ENCODE measurements at places on chromosomes 6 and 20.

- peak; percentile 11 for DNase-seq
These were observed 67.6 kb downstream of the FYN start for GRCh38 chr6:111805511-111806164.

- no peak for DNase-seq
These were observed 429.7 kb downstream of the KIF16B start for GRCh38 chr20:16143596-16143995.

GRCh38 chr6:47034421-47034820 lies 7.7 kb downstream of the ADGRF1 start:
- peak; percentile 60 for DNase-seq

DNA sequence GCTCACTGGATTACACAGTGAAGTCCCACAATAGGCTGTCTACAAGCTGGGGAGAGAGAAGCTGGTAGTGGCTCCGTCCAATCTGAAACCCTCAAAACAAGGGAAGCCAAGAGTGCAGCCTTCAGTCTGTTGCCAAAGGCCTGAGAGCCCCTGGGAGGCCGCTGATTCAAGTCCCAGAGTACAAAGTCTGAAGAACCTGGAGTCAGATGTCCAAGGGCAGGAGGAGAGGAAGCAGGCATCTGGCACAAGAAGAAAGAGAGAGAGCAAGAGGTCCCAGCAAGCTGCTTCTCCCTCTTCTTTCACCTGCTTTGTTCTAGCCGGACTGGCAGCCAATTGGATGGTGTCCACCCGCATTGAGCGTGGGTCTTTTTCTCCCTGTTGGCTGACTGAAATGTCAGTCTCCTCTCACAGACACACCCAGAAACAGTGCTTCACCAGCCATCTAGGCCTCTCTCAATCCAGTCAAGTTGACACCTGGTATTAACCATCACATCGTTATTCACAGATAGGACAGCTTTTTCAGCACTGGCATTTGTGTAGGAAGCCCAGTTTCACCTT lies 51.2 kb downstream of the CRYBG1 start:
- no peak for DNase-seq

DNA sequence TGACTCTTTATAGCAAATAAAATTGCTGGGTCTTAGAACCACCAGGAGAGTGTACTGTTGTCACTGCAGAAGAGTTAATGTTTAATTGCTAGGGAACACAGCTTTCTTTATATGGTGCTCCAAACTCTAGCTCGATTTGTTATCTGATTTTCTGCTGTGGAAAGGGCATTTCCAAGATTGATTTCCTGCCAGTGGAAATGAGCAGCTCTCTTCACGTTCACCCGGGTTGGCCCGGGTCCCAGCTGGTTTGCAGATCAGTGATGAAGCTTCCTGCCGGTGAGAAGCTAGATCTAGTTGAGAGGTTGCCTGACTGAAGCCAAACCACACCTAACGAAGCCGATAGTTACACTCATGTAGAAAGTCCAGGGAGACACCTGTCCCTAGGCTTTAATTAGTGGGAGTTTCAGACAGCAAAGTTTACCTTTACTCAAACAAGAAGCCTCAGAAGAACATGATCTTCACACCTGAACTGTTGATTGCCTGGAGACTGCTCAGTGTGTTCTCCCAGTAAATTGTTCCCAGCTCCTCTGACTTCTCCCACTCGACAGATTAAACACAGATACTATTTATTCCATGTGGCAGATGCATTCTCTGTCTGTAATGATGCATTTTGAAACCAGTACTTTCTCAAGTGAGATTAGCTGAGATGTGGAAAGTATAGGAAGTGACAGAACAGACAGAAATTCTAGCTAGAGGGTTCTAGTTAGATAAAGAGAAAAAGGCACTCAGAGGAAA lies 27.8 kb downstream of the PAQR8 start:
- peak; percentile 50 for DNase-seq

- DNase-seq = no peak
These were observed 126.2 kb downstream of the ALDH8A1 start for GRCh38 chr6:134823710-134824034.

GRCh38 chr6:98433325-98434056 lies 400.9 kb upstream of the POU3F2 start:
- no peak for DNase-seq

GRCh38 chr6:123480986-123481385 lies 155.8 kb downstream of the TRDN start:
- DNase-seq = no peak

- no peak for DNase-seq
These were observed 21.7 kb upstream of the IL17A start for GRCh38 chr6:52164319-52165094.

DNA sequence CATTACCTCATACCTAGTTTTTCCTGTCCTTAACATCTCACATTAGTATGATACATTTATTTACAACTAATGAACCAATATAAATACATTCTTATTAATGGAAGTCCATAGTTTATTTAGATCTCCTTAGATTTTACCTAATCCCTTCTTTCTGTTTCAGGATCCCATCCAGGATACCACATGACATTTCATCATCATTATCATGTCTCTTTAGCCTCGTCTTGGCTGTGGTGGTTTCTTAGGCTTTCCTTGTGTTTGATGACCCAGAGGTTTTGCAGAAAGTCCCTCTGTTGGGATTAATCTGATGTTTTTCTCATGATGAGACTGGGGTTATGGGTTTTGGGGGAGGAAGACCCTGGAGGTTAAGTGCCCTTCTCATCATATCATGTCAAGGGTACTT lies 89.3 kb upstream of the IYD start:
- no peak for DNase-seq

GRCh38 chr6:25027221-25027916 lies 91.6 kb upstream of the RIPOR2 start:
- no peak for DNase-seq

DNA sequence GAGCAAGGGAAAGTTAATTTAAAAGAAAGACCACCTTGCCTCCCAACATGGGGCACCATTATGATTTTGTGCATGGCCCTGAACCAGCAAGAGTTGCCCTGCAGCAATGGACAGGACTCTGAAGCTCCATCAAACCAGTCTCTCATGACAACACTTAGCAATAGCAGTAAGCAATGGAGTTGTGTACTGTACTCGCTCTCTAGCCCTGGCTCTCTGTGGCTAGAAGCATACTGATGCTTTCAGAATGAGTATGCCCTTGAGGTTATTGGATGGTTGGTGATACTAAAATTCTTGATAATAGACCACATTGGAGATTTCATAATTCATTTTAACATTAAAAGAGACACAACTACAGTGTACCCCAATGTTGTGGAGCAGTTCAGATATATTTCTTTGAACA lies 23.2 kb upstream of the LMBRD1 start:
- no peak for DNase-seq

DNA sequence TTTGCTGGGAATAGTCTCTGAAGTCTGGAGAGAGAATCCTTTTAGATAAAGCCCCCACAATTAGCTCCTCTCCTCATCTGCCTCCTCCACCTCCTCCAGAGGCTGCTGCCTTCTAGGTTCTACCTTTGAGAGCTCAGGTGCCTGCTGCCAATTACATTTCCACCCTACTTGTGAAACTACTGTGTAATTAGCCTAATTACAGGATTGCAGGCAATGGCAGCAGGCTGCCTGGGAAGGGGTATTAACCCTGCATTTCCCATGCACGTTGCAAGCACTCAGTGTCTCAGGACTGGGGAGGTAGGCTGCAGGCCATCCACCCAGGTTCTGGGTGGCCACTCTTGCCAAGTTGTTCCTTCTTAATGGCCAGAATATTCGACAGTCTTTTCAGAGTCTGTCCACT lies 215.6 kb upstream of the ZNF217 start:
- DNase-seq = no peak

DNA sequence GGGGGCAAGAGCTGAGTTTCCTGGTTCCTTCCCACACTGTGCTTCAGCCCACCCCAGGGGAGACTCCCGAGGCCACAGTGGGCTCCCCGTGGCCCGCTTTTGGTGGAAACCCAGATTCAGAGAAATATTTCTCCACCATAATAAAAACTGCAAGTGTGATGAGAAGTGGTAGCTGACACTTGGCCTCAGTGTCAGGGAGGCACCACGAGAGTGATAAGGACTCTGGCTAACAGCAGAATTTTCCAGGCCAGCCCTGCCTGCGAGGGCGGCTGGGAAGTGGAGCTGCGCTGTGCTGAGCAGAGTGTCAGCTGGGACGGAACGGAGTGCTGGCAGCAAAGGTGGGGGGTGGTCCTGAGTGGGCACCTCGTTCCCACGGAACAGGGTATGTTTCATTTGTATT lies 22.5 kb downstream of the SPATA2 start:
- no peak for DNase-seq

GRCh38 chr20:63856098-63856511 lies 5.2 kb upstream of the ABHD16B start:
- no peak for DNase-seq

DNA sequence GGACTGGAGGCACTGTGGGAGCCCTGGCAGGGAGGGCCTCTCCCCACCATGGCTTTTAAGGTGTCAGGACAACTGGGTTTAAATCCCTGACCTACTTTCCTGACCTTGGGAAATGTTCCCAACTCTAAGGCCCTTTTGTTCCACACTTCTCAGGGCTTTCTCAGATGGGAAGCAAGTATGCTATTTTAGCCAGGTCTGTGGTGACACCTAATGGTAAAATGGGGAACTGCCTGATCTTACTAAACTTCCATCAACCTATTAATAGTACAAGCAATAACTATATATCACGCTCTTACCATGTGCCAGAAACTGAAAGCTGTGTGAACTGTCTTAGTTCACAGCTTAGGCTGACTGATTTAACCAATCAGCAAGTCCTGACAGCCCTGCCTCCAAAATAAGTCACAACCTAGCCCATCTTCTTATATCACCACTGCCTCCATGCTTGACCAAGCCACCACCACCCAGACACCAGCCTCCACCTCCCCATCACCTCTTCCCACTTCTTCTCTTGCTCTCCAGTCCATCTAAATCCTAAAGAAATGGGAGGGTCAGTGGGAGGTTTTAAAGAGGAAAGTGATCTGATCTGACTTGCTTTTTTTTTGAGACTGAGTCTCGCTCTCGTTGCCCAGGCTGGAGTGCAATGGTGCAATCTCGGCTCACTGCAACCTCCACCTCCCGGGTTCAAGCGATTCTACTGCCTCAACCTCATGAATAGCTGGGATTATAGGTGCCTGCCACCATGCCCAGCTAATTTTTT lies 6.9 kb upstream of the BLCAP start:
- DNase-seq = peak; percentile 84

GRCh38 chr6:3139090-3139903 lies 18.0 kb downstream of the TUBB2A start:
- DNase-seq = peak; percentile 56

GRCh38 chr6:44058617-44059358 lies 68.5 kb downstream of the MRPL14 start:
- DNase-seq = peak; percentile 99

DNA sequence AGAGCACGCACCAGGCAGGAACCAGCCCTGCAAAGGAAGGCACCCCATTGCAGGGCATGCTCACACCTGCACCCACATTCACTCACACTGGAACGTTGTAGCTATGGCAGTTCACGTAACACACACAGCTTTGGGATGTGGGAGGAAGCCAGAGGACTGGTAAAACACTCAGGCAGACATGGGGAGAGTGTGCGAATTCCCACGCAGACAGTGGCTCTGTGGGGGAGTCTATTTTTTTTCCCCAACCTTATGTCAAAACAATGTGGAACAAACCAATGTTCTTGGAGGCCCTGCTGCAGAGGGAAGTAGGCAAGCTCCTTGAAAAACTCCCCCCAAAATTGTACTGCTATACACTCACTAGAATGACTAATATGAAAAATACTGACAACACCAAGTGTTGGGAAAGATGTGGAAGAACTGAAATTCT lies 91.0 kb downstream of the PPP1R14C start:
- no peak for DNase-seq

- DNase-seq = no peak
These were observed 194.0 kb upstream of the EYA4 start for GRCh38 chr6:133047065-133047665.

DNA sequence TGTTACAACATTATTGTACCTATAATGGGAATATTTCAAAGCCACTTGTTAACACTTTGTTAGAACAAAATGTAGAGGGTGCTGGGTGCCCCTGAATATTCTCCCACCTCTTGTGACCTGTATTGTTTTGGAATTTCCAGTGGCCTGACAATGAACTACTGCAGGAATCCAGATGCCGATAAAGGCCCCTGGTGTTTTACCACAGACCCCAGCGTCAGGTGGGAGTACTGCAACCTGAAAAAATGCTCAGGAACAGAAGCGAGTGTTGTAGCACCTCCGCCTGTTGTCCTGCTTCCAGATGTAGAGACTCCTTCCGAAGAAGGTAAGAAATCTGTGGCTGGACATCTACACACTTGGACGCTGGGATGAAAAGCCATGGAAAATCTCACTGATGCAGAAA lies 28.9 kb downstream of the PLG start:
- DNase-seq = peak; percentile 7

GRCh38 chr6:83868639-83869038 lies 9.2 kb downstream of the CYB5R4 start:
- peak; percentile 62 for DNase-seq

DNA sequence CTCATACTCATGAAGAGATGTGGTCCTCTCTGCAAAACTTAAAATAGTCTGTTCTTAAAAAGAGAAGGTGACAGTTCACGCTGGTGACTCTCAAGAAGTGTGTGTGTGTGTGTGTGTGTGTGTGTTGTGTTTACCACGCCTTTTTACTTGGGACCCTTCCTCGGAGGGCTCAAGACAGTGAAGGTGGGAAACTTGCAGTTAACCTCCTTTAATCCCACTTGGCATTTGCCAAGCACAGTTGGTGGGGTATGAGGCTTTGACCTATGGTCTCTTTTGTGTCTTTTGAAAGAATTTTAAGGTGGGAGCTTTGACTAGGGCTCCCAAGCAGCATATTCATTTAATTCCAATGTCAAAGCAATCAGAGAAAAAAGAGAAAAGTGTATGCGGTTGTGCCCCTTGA lies 395.8 kb downstream of the TFAP2B start:
- no peak for DNase-seq

GRCh38 chr6:25266456-25267100 lies 12.6 kb upstream of the CARMIL1 start:
- DNase-seq = no peak

GRCh38 chr6:54353975-54354374 lies 45.7 kb downstream of the TINAG start:
- DNase-seq = no peak

- DNase-seq = no peak
These were observed 157.0 kb upstream of the PLN start for GRCh38 chr6:118391086-118391485.

DNA sequence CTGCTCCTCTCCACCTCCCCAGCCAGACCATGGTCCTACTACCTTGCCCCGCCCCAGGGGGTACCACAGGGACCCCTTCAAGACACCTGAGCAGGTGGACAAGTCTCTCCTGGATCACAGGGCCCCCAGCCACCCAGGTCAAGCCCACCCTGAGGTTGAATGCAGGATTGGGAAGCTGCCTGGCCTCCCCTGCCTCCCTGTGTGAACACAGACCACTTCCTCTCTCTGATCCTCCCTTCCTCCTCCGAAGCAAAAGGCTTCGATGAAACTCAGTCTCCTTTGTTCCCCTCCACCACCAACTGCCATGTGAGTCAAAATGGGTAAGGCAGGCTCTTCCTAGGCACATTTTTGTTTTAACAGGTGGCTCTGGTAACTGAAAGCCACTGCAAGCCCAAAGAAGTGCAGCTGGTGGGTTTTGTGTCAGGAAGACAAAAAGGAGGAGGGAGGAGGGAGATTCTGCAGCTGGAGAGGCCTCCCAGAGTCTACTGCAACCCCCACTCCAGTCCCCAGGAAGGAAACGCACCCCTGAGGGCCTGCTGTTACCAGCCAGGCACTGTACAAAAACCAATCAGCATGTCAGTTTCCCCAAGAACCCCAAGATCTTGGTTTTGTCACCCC lies 5.4 kb downstream of the ADA start:
- no peak for DNase-seq

- DNase-seq = no peak
These were observed 26.1 kb downstream of the RBCK1 start for GRCh38 chr20:434221-434620.

- DNase-seq = no peak
These were observed 197.6 kb upstream of the CITED2 start for GRCh38 chr6:139572001-139572400.

All from MCF 10A (cell line).